ENCODE measurements at places on chromosomes 6 and 20.

DNA sequence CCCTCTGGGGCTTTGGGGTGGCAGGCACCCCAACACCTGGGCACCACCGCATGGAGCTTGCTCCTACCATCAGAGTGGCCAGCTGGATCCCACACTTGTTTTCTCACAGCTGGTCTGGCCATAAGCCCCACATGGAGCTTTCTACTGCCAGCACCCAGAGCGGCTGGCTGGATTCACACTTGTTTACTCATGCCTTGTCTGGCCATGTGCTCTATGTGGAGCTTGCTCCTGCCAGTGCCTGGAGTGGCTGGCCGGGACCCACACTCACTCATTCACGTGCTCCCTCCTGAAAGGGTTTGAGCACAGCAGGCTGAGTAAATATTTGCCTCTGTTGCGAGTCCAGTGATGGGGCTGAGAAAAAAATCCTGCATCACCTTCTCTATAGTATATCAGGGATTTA is 487.0 kb downstream of the CD109 start:
- DNase-seq: no peak

DNA sequence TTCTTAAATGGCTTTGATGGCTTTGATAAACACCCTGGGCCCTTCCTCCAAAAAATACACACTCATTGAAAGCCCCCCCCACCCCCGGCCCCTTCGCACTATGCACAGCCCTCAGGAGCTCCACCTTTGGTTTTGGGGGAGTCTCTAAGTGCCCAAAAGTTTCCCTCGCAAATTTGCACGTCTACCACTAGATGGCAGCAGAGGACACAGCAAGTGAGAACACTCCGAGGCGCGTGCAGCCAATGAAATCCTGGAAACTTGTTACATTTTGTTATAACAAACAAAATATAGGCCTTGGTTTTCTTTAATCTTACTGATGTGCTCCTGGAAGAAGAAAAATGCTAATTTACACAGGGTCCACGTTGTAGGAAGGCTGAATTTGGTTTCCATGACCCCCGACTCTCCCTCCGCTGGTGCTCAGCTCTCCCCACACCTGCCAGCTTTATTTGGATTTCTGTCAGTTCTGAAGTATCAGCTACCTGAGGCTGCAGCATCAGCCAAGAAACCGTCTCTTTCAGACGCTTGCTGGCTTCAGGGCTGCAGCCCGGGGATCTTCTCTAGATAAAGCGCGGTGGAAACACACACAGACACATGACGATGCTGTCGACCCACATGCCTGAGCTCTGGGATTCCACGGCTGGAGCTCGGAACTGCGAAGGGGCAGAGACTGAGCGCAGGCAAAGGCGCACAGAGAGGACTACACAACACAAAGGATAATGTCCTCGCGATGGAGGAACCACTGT is 148.3 kb upstream of the RPS6KA2 start:
- peak; percentile 28 for DNase-seq

DNA sequence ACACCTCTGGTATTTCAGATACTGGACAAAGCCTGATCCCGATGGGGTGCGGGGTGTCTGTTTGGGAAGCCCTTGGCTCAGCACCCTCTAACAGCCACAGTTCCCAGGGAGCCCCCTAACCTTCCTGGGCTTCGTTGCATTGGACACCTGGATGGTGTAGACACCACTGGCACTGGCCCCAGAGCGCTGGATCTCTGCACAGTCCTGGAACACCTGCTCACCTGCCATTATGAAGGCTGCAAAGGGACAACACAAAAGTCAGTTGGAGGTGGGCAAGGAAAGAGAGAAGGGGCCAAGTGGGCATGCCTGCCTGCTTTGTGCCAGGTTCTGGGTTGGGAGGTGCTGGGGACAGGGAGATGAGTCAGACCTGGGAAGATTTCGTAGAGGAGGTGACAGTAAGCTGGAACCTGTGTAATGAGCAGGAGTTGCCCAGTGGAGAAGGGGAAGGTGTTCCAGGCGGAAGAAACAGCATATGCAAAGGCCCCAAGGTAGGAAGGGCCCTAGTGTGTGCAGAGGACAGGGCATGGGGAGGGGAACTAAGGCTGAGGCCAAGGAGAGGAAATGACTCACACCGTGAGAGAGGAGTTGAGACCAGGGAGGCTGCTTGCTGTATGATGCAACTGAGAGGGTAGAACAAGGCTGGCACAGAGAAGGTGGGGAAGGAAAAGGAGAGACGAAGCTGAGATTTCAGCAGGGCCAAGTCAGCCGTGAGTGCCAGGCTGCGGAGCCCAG is 34.9 kb downstream of the ANGPT4 start:
- peak; percentile 8 for DNase-seq

GRCh38 chr6:104527761-104528415 is 331.8 kb downstream of the HACE1 start:
- no peak for DNase-seq

GRCh38 chr6:149284904-149285303 is 32.6 kb upstream of the TAB2 start:
- DNase-seq: no peak

- DNase-seq: no peak
Measured at GRCh38 chr6:55405474-55406235, 78.4 kb downstream of the GFRAL start.

- no peak for DNase-seq
Measured at GRCh38 chr6:106510090-106510970, 119.0 kb downstream of the RTN4IP1 start.
